ENCODE measurements at places on chromosomes 4 and X.
A peak's percentile ranks its signal among the peaks of the same experiment; 100 is the strongest.

- peak; percentile 33 for DNase-seq
These were observed 63.2 kb downstream of the CD40LG start for GRCh38 chrX:136711147-136711546.

GRCh38 chr4:64893205-64893604, 484.0 kb upstream of the TECRL start:
- DNase-seq = no peak

DNA sequence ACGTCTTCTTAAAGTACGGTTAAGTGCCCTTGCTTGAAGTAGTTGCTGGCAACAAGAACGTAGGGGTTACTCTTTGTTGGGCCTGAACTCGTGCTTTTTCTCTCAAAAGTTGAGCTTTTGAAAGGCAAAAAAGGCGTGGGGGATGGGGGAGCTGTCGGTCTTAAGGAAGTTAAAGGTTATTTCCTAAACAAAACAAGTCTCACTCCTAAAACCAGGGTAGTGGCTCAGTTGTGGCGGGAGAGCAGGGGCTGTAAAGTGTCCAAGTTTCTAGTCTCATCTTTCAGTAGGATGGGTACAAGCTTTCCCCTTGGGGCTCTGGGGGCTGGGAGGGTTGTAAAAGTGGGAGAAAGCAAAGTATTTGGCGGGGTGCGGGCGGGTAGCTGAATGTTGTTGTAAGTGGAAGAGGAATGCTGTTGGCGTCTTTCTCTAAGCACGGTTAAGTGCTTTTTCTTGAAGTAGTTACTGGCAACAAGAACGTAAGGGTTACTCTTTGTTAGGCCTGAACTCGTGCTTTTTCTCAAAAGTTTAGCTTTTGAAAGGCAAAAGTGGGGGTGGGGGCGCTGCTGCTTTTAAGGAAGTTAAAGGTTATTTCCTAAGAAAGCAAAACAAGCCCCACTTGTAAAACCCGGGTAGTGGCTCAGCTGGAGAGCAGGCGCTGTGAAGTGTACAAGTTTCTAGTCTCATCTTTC, 904 bp upstream of the WDR1 start:
- DNase-seq = no peak

- DNase-seq = no peak
These were observed 12.1 kb upstream of the F9 start for GRCh38 chrX:139518475-139518874.

DNA sequence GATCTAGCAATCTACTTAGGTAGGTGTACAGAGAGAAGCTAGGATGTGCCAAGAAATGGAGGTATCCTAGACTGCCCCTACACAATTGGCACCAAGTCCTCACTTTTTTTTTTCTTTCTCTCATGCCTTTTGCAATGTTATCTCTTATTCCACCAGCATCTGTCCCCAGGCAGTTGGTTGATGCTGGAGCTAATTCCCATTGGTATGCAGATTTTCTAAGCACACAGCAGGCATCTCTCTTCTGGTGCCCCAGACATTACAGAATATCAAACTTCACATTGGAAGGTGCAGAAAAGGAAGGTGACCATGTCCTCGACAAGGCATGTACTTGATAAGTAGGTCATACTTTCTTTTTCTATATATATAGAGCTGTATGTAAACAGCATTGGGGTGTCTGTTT, 21.6 kb downstream of the LUZP4 start:
- no peak for DNase-seq

DNA sequence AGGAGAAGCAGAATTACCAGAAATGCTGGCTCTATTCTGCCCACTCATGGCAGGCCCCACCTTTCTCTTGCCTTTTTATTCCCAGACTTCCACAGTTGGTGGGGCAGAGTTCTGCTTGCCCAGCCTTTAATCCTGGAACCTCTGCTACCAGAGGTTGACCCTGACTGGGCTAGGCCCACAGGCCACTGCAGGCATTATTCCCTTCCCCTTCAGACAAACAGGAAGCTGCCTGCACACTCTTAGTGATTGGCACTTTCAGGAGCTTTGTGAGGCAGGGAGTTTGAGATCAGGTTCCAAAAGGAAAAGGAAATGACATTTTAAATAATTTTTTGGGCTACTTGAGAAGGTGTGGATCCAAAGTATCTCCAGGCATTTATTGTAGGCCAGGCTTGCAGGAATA, 18.8 kb downstream of the MSN start:
- DNase-seq = no peak

DNA sequence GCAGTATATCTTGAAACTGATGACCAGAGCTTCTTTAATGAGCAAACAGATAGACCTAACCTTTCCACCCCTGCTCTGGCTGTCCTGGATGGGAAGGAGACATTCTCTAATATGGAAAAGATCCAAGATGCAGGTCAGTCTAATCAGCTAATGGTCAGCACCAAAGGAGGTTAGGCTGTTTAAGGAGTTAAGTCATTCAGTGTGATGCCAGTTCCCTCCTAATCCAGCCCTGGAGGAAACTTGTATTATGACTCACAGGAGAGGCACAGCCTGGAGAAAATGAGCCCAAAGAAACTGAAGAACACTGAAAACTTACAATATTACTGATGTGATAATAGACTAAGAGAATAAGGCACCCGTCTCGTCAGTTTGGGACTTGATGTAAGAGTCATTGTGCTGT, 323.0 kb downstream of the HNRNPD start:
- DNase-seq = peak; percentile 49

GRCh38 chrX:262381-262909, 18.7 kb upstream of the PLCXD1 start:
- no peak for DNase-seq

GRCh38 chr4:41454423-41454822, 83.5 kb upstream of the LIMCH1 start:
- DNase-seq = no peak

GRCh38 chr4:119632216-119632615, 3.6 kb upstream of the PDE5A start:
- peak; percentile 71 for DNase-seq

GRCh38 chrX:68354879-68355628, 78.2 kb downstream of the OPHN1 start:
- DNase-seq = peak; percentile 21

DNA sequence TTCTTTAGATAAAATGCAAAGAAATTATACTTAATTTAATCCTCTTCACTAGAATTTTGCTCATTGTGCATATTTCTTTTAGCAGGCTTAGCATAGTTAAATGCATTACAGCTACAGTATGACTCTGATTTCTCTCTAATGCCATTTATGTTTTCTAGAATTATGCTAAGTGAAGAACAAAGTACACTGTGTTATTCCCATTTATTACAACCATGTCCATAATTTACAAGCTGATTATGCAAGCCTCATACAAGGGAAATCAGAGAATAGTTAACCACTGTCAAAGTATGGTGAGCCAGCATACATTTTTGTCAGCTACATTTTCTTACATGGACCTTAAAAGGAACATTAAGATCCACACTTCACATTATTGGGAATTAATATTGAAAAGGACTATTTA, 99.1 kb downstream of the MAB21L2 start:
- DNase-seq = no peak

DNA sequence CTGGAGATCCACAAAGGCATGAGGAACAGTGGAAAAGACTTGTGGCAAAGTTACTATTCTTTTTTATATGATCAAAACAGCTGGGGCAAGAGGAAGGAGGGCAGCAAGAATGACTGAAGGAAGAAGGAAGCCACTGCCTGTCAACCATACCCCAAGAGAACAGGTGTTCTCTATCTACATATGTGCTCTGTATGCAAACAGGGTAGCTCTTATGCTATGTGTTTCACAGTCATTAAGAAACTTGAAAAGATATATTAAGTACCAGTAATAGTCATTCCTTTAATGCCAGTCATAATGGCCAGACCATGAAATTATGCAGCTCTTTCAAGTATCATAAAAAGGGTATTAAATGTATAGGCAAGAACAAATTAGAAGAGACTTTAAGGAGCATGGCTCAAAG, 363.9 kb downstream of the KLHL13 start:
- DNase-seq = no peak

GRCh38 chrX:20224814-20225487, 41.8 kb downstream of the RPS6KA3 start:
- peak; percentile 32 for DNase-seq

DNA sequence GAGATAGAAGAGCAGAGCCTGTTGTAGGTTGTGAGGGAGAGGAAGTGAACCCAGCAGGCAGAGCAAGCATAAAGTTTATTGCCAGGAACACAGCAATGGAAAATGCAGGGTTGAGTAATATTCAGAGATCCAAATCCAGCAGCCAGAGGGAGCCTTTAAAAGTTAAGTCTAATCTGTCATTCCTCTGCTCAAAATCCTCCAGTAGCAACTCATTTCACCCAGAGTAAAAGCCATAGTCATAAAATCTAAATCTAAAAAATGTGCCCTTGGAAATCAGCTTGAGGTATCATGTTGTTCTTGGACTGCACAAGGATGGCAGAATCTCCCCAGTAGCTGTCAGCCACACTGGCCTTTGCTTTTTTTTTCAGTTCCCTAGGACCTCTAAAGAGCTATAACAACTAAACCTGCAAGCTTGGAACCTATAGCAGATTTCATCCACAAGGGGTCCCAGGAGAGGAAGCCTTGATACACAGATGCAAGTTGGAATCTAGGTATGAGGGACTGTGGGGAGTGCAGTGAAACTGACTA, 62.9 kb upstream of the FRAS1 start:
- DNase-seq = peak; percentile 72

DNA sequence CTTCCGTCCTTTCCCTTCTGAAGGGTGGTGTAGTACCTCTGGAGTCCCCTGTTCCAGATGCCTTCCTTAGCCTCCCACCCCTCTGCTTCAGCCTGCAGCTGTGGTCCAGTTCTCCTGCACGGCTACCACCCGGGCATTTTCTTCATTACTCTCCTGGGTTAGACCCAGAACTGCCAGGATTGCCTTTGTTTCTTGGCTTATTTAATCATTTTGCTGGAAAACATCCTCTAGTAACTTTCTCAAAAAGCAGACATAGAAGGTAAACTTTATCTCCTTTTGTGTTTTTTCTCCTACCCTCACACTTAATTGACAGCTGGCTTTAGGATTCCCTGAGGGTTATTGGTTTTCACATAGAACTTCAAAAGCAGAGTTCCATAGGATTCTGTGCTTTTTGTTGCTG, 20.2 kb downstream of the ANAPC4 start:
- no peak for DNase-seq

DNA sequence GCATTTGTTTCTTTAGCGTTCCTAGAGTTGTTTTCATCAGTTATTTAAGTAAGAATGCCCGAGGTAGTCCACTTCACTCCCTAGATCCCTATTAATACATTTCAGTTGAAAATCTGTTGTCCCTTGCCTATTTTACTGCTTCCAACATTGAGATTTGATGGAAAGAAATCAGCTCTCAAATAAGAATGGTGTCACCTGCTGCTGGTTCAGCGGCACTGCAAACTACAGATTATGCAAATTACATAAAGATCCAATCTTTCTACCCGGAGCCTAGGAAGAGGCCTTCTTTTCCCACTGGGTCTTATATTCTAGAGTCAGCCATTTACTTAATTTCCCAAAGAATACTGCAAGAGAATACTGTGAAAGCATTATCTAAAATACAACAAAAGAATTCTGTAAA, 597.6 kb upstream of the MAGEB2 start:
- no peak for DNase-seq

- DNase-seq = no peak
These were observed 73.9 kb downstream of the PSAPL1 start for GRCh38 chr4:7360806-7361205.

DNA sequence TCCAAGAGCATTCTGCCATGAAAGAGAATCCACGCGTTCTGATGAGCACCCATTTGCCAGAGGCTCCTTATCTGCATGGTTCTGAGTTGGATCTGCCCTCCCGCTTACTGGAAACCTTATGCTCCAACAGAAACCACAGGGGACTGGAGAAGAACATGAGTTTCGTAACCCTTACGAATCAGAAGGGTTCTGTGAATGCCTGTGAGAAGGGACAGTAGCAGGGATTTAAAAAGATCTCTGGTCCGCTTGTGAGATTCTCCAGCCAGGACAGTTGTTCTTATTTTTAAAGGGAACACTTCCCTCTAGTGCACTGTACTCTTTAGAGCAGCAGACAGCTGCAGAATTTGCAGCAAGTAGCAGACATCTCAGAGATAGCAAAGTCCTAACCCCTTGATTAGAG, 22.5 kb upstream of the CENPU start:
- no peak for DNase-seq

- peak; percentile 15 for DNase-seq
These were observed 224.2 kb downstream of the STIM2 start for GRCh38 chr4:27084685-27085361.

- no peak for DNase-seq
These were observed 56.4 kb downstream of the PDGFC start for GRCh38 chr4:156915221-156915620.

GRCh38 chrX:150476164-150476699, 92.2 kb upstream of the MTM1 start:
- no peak for DNase-seq

DNA sequence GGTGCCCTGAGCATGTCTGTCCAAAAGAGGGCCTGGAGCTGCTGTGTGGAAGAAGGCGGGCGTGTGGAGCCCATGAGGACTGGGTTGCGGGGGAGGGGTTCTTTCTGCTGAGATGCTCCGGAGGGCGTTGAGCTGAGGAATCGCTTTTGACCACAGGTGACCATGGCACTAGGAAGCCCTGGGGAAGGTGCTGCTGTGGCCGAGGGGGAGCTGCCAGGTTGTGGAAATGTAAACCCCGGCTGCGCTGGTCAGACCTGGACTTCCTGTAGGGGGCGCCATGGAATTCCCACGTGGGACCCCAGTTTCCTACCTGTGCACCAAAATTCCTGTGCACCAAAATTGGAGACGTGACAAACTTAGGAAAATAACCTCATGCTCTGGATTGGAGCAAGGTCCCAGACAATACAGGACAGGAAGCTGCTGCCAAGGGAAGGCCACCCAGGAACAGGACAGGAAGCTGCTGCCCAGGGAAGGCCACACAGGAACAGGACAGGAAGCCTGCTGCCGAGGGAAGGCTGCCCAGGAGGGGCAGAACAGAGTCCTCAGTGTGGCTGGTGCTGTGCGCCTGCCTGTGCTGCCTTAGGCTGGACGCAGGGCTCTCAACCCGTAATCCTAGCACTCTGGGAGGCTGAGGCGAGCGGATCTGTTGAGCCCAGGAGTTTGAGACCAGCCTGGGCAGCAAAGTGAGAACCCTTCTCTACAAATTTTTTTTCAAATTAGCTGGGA, 28.4 kb upstream of the UVSSA start:
- DNase-seq = no peak

GRCh38 chr4:2337896-2338295, 76.0 kb upstream of the MXD4 start:
- no peak for DNase-seq

DNA sequence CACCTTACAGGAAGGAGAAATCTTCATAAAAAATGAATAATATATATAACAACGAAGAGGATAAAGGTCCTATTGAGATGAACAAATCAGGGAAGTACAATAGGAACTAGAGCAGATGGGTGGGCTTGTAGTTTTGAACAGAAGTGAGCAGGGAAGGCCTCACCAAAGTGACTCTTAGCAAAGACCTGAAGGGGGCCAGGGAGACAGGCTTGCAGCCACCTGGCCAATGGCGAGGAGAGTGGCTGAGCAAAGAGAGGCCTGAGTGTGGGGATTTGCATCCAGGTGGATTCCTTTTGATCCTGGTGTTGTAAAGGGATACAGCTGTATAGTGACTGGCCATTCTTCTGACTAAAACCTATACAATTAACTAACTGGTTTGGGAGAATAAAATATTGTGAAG, 354.1 kb downstream of the CAMK2D start:
- DNase-seq = no peak

All from bronchial epithelial cell (primary cell).